ENCODE measurements at places on chromosomes 4 and X. TPM values are rescaled to one million over a fixed set of nuclear protein-coding genes. Genes with fewer than 3 reads are reported as not detected.

DNA sequence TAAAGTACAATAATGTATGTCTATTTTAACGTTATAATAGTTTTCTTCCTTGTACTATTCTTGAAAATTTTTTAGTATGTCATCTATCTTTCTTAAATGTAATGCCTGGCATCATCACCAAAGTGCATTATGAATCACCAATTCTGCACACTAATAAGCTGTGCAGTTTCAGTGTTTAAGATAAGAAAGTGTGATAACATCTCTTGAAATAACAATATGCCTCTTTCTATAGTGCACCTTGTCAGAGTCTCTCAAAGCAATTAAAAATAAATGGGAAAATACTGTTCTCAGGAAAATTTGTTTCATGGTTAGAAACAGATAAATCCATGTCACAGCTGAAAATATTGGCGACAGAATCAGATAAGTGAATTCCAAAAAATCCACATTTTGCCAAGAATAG is 457.4 kb upstream of the PCDH10 start:
- no peak for DNase-seq

DNA sequence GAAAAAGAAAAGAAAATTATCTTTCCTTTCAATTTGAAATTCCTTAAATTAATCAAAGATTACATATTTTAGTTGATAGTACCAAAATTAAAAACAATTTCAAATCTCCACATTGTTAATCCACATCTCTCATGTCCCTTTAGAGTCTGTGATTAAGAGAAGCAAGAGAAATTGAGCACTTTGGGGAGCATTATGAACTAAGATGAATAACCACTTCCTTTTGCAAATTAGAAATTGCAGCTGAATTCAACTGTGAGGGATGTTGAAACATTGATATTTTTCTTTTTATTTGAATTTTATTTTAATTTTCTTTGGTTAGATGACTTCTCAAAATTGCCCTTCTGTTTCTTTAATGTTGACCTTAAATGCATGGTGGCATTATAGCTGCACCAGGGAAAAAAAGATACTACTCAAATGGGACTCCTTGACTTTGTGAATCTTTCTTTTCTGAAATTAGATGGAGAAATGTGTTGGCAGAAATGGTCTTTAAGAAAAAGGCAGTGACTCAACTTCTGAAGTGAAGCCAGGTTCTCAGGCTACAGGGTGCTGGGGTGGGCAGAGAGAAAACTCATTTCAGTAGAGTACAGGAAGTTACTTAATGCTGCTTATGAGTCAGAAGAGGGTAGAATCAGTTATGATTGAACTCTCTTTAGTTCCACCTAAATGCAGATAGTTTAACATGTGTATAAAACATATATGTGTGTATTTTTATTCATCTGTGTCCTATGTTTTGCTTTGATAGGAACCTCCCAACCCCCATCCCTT is 92.0 kb upstream of the TNIP3 start:
- no peak for DNase-seq

DNA sequence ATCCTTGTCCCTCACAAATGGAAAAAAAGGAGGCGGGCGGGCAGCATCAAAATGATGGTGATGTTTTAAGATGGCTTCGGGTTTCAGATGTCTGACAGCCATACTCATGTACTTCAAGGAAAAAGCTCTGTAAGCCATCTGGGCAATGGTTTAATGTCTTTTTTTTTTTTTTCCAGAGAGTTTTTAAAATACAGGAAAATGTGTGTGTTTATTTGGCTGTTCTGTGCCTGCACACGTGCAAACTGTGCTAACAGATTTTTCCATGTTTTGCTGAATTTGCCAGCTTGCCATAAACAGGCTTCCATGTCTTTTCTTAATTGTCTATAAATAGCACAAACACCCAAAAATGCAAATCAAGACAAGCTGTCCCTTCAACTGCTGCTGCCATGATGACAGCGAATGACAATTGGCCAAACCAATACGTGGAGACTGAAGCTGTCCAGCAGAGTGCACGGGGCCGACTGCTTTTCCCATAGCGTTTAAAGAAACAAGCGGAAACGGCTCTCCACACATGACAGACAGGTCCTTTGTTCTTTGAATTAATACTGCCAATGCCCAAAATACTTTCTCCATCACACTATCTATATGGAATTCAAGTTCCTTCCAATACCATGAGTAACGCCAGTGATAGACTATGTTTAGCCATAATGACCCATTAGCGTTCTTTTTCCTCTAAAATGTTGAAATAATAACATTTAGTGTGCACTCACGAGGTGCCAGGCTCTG is 35.7 kb downstream of the AFAP1 start:
- DNase-seq, result no peak

DNA sequence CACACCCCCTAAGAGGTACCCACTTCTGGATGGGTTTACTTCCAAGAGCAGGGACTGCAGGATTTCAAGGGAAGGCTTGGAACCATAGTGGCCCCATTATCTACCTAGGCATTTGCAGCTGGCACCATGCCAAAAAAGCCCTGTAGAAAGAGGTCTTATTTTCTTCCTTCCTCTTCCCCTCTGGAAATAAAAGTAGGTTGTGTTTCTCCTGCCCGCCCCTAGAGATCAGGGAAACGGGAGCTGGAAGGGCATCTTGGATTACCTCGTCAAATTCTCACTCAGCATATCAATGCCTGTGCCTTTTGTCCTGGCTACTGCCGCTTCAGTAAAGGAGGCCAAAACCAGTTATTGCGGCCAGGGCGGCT is 1.6 kb downstream of the SCD5 start:
- DNase-seq, result no peak

DNA sequence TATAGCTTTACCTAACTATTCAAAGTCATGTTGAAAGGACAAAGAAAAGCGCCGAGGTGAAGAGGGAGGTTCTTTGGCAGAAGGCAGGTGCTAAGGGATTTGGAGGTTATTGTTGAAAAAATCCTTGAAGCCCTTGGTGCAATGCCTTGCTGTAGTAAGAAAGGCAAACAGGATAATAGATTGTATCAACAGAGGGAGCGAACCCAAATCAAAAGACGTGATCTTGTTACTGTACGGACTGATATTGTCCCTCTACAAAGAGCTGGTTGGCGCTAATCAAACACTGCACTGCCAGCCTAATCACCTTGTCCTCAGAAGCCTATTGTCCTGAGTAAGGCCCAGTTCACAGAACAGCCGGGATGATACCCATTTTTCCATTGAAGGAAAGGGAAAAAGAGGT is 182.9 kb downstream of the ZIC3 start:
- DNase-seq, result no peak

DNA sequence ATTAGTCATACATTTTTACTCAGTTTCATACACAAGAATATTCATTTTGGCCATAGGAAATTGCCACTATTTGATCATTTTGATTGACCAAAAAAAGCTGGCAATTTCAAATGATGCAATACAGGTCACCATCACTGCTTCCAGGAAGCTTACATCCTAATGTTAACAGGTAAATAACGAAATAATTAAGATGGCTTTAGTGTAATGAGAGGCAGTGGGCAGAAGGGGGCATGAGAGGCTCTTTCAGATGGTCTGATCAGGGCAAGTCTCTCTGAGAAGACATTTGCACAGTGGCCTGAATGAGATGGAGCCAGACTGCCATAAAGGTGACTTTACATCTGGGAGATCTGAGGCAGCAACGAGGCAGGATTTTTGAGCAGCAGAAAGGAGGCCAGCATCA is 170.7 kb downstream of the SLIT2 start:
- no peak for DNase-seq

GRCh38 chr4:155734065-155734464 is 24.8 kb upstream of the GUCY1B1 start:
- DNase-seq, result no peak

GRCh38 chr4:4852591-4853362 is 6.7 kb upstream of the MSX1 start:
- no peak for DNase-seq

- DNase-seq, result no peak
These were observed 53.2 kb upstream of the RBMX start for GRCh38 chrX:136933611-136934145.

DNA sequence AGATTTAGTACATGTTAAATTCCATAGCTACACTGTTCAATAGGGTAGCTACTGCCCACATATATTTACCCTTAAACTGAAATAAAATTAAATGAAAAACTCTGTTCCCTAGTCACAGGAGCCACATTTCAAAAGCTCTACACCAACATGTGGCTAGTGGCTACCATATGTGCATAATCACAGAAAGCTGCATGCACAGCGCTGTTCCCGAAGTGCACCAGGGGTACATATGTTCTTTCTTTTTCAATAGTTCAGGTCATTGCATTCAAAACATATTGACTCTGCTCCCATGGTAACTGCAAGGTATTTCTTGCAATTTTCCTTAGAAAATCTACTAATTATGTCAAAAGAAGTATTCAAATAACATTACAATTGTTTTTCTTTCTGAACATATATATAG is 591.2 kb downstream of the PDHA2 start:
- DNase-seq, result no peak

DNA sequence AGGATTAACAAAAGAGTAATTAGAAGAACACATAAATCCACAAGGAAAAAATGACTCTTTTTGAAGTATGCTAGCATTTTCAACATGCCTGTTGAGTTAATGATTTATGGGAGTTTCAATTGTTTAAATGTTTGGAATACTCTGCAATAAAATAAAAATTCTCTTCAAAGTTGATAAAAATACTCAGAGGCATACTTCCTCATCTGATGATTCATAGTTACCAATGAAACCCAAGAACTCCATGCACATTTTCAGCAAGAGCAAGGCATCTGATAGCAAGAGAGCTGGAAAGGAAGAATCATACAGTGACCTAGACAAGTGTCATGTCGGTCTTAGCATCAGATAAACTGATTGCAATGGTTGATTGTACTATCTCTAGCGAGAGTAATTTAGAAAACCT is 443.7 kb upstream of the ATOH1 start:
- no peak for DNase-seq

DNA sequence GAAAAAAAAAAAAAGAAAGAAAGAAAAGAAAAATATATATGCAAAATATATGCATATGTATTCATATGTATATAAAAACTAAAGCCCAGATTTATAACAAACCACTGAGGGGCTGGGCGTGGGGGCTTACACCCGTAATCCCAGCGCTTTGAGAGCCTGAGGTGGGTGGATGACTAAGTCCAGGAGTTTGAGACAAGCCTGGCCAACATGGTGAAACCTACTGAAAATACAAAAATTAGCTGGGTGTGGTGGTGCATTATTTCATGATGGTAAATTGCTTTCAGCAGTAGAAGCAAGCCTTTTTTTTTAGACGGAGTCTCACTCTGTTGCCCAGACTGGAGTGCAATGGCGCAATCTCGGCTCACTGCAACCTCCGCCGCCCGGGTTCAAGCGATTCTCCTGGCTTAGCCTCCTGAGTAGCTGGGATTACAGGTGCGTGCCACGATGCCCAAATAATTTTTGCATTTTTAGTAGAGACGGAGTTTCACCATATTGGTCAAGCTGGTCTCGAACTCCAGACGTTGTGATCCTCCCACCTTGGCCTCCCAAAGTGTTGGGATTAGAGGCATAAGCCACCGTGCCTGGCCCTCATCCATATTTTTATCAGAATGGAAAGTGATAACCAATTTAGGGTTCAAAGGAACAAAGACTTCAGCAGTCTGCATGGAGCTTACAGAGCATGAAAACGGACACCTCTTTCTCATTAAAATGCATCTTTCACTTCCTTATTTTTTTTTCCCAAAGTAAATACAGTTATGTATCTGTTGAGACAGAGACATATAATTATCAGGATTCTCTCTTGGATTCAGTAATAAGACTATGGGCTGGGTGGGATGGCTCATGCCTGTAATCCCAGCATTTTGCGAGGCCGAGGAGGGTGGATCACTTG is 27.7 kb upstream of the MOB1B start:
- DNase-seq, result no peak

DNA sequence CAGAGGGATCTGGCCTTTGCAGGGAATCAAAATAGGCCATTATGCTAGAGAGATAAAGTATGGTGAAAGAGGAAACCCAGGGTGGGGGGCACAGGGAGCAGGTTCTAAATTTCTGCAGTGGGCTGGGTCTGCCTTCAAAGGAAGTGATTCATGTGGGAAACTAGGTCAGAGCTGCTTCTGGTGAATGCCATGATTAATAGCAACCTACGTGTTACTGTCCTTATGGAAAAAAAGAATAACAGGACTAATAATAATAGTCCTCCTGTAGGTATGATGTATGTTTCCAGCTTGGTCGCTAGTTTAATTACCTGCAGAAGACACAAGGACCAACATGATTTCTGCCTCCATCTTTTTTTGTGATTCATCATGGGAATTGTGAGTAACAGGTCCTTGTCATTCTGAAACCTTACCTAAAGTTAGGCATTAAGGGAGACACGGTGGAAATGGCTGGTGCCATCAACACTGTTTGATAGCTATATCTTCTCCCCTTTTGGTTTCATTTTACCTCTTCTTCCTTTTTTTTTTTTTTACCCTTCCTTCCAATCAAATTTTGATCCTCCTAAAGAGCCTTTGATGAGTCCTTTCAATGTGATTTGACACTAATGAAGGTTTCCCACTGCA is 180.4 kb downstream of the CPEB2 start:
- no peak for DNase-seq

DNA sequence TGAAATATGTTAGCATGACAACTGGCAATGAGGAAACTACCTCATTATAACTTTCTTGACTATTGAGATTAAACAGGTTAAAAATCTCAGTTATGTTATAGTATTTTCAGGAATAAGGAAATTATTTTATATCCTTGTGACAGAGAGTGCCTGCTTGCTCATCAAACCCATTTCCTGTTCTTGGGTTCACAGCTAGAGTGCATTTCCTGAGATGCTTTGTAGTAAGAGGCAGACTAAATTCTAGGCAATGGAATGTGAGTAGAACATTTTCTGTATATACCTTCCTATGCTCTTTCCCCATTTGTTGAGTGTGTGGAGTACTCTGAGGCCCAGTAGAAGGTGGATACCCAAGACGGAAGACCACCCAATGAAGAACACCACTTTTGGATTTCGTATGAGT is 96.9 kb upstream of the CASK start:
- DNase-seq, result no peak

- DNase-seq, result no peak
These were observed 105.0 kb downstream of the AREG start for GRCh38 chr4:74549936-74550335.

- no peak for DNase-seq
These were observed 34.6 kb upstream of the AADAT start for GRCh38 chr4:170124406-170124805.

GRCh38 chr4:40412866-40413795 is 78.0 kb downstream of the CHRNA9 start:
- no peak for DNase-seq

GRCh38 chr4:154329939-154330338 is 161.7 kb downstream of the DCHS2 start:
- no peak for DNase-seq

Gene PPP1R2C
- not detected for polyA plus RNA-seq

Gene CACNA1F
- polyA plus RNA-seq, result 0.33 TPM

Gene CORIN
- polyA plus RNA-seq, result 5.3 TPM

Gene CD40LG
- 0.10 TPM for polyA plus RNA-seq

Gene PFKFB1
- 0.43 TPM for polyA plus RNA-seq

Gene MAGEA11
- polyA plus RNA-seq, result not detected

Gene RWDD4
- polyA plus RNA-seq, result 38.3 TPM

Gene RHOXF2B
- not detected for polyA plus RNA-seq

Gene NUDT6
- 23.5 TPM for polyA plus RNA-seq

Gene CYLC1
- not detected for polyA plus RNA-seq

All from left renal cortex interstitium (tissue), 4 donors.